Right cardiac atrium (tissue), 5 donors: ENCODE measurements at places on chromosomes 11 and 22.
A peak's percentile ranks its signal among the peaks of the same experiment; 100 is the strongest.

DNA sequence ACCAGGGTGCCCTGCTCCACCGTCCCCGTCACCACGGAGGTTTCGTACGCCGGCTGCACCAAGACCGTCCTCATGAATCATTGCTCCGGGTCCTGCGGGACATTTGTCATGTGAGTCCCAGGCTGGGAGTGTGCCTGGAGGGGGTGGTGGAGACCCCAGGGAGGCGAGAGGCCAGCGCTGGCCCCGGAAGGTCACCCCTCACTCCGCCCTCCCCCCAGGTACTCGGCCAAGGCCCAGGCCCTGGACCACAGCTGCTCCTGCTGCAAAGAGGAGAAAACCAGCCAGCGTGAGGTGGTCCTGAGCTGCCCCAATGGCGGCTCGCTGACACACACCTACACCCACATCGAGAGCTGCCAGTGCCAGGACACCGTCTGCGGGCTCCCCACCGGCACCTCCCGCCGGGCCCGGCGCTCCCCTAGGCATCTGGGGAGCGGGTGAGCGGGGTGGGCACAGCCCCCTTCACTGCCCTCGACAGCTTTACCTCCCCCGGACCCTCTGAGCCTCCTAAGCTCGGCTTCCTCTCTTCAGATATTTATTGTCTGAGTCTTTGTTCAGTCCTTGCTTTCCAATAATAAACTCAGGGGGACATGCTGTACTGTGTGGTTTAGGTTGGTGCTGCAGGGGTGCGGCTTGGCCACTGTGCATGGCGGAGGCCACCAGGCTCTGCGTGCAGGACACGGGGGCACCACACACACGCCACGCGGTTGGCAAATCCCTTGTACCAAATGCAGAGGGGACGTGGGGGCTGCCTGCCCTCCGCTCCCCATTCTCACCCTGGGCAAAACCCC is 35.4 kb downstream of the MUC2 start:
- peak; percentile 12 for DNase-seq

DNA sequence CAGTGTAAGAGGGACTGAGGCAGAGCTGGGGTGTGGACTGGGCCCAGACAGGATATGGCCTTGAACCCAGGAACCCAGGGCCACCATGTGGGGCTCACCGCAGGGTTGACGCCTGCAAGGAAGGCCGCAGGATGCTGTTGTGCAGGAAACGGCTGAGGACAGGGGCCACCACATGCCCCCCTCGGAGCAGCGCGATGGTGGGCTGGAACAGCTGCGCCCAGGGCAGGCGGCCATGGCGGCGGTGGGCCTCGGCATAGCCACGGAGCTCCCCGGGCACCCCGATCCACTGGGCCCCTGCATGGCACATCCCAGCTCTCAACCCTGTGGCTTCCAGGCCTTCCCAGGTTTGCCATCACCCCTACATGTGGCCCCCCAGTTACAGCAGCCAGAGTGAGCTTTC is 12.2 kb downstream of the GGT5 start:
- no peak for DNase-seq

GRCh38 chr11:20036626-20037335 is 123.5 kb downstream of the DBX1 start:
- no peak for DNase-seq

DNA sequence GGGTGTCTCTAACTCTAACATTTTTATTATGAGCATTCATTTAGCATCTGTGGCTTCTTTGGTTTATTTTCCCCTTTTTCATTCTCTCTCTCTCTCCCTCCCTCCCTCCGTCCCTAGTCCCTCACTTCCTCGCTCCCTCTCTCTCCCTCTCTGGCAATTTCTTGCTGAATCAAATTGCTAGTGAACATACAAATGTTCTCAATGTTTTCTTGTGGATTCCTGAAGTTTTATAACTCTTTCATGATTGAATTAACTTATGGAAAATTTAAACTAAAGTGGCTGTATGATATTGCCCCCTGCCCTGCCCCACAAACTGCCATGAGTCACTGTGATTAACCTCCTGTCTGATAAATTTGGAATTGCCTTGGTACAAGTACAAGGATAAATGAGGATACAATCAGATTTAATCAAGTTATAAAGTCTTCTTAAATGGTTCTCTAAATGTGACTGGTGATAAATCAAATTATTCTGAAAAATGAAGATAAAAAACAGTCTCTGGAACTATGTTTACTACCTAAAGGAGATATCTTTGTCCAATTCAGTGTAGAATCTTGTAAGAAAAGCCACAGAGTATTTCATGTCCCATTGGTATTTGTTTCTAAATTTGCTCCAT is 143.0 kb upstream of the PDGFD start:
- DNase-seq: no peak

DNA sequence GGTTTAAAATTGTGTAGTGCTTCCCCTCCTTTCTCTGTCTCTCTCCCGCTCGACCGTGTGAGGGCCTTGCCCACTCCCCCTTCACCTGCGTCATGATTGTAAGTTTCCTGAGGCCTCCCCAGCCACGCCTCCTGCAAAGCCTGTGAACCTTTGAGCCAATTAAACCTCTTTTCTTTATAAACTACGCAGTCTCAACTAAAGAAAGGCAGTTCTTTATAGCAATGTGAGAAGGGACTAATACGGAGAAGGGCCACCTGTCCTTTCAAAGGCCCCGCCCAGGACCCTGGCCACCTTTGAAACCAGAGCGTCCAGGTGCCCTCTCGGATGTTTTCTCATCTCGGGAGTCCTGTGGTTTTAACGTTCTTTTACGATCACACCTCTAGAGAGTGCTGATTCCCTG is 741.5 kb downstream of the BRD1 start:
- DNase-seq: no peak

DNA sequence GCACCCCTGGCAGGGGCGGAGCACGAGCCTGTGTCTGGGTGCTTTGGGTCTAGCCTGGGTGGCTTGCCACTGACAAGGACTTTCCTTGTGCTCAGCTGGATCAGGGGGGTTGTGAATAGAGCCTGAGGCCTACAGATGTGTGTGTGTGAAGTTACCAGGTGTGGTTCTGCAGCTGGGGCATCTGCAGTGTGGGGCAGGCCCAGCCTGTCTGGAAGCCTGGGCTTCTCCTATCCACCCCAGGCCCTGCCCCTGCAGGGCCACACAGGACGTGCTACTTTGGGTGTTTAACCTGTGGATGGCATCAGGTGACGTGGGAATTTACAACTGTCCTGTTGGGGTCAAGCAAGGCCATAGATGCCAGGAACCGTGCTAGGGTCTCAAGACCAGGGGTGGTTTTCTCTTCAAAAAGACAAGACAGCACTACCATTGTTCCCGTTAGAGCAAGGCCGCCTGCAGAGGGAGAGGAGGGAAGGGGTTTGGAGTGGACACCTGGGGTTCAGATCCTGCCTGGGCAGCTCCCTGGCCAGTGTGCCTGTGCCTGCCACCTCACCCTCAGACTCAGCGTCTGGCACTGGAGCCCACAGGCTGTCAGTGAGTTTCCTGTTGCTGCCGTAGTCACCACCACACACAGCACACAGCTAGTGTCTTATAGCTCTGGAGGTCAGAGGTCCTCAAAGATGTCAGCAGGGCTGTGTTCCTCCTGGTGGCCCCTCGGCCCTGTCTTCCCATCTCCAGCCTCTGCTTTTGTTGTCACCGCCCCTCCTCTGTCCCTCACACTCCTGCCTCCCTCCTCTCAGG is 31.6 kb downstream of the CTTN start:
- DNase-seq: no peak

DNA sequence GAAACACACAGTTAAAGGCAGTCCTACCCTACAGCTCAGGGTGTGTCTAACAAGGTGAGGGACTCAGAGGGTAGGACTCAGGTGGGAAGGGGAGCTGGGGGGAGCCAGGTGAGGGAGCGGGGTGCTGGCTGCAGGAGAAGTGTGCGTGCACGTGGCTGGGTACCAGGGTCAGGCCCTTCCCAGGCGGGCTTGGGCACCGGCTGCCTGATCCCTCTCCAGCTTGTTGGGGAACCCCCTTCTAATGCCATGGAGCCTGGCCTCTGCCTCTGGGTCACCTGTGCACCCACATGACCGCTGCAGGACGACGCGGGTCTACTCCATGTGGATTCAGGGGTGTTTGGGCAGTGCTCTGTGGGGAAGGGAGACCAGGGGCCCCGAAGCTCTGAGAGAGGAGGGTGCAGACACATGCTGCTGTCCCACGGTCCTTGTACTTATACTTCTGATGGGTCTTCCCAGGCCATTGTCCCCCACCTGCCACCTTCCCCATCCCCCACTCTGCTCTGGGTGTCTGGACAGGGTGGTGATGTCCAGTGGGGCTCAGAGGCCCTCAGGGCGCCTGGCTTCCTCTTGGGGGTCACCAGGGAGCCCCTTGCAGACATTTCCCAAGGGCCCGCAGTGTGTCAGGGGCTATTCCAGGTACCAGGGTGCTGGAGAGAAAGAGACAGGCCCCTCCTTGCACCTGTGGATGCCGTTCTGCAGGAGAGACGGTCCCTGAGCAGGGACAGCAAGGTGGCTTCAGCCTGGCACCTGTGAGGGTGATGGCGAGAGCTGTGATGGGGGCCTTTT is 10.4 kb upstream of the MRGPRD start:
- DNase-seq: no peak

DNA sequence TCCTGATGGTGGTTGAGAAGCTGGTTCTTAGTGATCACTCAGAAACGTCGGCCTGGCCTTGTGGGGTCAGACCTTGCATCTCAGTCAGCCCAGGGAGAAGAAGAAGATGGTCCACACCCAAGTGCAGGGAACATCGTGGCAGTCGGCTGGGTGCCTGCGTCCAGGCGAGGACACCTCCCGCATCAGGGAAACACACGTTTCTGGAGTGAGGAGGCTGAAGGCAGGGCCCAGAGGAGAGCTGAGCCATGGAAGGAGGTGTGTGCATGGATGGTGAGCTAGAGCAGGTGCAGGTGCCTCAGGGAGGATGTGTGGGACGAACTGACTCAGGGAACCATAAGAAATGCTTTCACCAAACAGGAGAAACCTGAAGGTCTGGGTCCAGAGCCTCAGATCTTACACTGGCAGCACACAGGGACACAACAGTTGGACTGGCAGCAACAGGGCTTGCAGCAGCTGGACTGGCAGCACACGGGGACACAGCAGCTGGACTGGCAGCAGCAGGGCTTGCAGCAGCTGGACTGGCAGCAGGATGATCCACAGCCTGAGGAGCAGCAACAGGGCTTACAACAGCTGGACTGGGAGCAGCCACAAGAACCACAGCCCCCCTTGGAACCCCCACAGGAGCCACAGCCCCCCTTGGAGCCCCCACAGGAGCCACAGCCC is 632 bp downstream of the KRTAP5-2 start:
- no peak for DNase-seq

- DNase-seq: peak; percentile 75
These were observed 4.2 kb downstream of the ALDH3B1 start for GRCh38 chr11:68014157-68014946.

- no peak for DNase-seq
These were observed 30.1 kb upstream of the ZBTB44 start for GRCh38 chr11:130344841-130345240.

DNA sequence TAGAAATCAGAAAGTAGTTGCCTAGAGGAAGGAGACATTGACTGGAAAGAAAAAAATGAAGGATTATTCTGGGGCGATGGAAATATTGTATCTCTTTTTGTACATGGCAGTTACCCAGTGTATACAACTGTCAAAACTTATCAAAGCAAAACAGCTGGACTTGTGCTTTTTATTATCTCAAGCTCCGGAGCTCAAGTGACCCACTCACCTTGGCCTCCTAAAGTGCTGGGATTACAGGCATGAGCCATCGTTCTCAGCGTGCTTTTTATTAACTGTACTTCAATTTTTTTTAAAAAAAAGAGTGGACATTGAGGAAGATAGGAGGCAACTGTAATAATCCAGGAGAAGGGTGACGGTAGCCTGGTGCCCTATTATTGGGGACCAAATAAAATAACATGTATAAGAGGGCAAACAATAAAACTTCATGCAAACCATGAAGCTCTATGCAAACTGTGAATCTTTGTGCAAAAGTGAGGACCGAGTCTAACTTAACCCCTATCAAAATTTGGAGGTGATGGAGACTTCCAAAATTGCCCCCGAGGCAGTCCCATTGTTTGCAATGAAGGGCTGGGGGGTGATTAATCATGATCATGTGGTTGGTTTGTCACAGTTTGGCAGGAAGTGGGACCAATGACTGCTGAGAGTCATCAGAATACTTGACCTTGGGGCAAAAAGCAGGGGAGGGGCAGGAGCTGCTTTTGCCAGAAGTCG is 23.5 kb downstream of the FZD4 start:
- DNase-seq: no peak

- DNase-seq: no peak
These were observed 20.6 kb upstream of the VSIG10L2 start for GRCh38 chr11:125925247-125925740.

DNA sequence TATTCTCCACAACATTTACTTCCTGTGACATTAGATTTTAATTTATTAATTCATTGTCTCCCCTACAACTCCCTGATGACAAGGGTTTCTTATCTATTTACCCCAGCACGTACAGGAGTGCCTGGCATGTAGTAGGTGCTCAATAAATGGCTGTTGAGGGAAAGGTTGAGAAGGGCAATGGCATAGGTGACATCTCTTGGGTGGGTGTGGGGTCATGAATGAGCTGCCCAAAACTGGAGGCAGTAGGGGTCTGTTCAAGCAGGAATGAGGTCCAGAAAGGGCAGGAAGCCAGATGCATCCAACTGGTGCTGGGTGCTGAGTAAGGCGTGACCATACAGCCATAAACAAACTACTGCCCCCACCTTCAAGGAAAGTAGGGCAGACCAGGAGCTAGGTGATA is 2.8 kb downstream of the VWCE start:
- DNase-seq: no peak

GRCh38 chr11:82105331-82105998 is 628.2 kb downstream of the FAM181B start:
- no peak for DNase-seq

GRCh38 chr11:64372802-64373597 is 14.0 kb downstream of the RPS6KA4 start:
- no peak for DNase-seq

GRCh38 chr11:11657218-11657955 is 35.6 kb upstream of the GALNT18 start:
- DNase-seq: no peak

DNA sequence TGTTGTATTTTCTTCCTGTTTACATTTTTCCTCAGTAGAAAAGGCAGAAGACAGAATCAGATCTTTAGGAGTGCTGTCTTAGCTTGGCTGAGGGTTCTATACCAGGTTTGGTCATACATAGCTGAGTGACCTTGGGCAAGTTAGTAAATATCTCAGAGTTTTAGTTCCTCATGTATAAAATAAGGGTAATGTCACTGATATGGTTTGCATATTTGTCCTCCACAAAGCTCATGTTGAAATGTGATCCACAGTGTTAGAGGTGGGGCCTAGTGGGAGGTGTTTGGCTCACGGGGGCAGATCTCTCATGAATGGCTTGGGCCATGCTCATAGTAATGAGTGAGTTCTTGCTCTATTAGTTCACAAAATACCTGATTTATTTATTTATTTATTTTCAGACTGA is 7.5 kb upstream of the HTR3A start:
- no peak for DNase-seq

GRCh38 chr11:19729141-19729540 is 16.5 kb downstream of the NAV2 start:
- no peak for DNase-seq

DNA sequence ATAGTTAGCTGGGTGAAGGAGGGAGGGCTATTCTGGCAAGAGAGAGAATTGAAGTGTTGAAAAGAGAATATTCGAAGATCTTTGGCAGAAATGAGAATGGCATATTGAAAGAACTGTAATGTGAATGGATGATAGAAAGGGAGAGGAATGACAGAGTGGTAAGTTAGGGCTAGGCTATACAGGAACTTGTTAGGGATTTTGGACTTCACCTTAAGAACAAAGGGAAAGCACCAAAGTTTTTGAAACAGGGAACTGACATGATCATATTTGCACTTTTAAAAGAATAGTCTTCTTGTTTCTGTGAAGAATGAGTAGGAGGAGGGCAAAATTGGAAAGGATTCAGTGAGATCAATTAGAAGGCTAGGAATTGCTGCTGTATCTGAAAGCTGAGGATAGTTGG is 119.3 kb downstream of the METTL15 start:
- DNase-seq: no peak

GRCh38 chr22:17675584-17675983 is 37.0 kb downstream of the BCL2L13 start:
- DNase-seq: no peak
